ENCODE measurements at places on chromosomes 6 and 20.

DNA sequence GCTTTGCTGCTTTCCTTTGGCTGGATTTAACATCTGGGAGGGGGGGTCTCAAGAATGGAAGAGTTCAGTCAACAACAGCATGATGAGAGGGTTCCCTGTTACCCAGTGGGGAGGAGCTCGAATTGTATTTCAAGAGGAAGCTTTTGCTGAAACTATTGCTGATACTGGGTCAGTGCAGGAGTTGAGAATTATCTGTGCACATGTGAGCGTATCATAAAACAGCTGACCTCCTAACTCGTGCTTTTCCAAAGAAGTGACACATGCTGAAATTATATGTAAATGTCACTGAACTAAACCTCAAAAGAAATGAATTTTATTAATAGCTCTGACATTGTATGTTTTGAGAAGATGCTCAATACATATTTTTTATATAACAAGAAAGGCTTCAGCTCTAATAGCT, 96.3 kb downstream of the PHF3 start:
- peak; percentile 9 for DNase-seq

DNA sequence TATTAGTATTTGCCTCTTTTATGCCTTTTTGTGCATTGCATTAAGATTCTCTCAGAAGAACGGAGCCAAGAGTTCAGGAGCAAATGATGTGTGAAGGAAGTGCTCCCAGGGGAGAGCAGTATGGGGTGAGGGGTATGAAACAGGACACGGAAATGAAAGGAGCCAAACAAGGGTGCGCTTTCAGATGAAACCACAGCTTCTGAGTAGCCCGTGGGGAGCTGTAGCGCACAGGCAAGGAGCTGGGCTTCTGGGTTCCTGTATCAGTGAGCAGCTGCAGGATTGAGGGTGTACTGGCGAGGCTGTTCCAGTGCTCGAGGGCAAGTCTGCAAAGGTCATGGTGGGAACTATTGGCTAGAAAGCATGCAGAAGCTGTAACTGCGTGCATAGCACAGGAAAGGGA, 25.4 kb downstream of the ANKEF1 start:
- DNase-seq, result no peak

DNA sequence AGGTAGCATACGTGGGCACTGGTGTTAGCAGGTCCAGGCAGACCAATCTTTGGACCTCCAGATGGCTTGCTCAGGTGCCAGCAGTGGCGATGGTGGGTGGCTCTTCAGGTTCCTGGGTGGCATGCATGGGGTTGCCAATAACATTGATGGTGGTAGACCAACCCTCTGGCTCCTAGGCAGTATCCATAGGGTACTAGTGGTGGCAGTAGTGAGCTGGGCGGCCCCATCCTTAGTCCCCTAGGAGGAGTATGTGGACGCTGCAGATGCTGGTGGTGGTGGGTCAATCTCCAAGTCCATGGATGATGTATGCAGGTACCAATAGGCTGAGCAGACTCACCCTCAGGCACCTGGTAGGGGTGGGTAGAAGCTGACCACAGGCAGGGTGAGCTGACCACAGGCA, 70.6 kb downstream of the ZC2HC1B start:
- DNase-seq, result no peak

DNA sequence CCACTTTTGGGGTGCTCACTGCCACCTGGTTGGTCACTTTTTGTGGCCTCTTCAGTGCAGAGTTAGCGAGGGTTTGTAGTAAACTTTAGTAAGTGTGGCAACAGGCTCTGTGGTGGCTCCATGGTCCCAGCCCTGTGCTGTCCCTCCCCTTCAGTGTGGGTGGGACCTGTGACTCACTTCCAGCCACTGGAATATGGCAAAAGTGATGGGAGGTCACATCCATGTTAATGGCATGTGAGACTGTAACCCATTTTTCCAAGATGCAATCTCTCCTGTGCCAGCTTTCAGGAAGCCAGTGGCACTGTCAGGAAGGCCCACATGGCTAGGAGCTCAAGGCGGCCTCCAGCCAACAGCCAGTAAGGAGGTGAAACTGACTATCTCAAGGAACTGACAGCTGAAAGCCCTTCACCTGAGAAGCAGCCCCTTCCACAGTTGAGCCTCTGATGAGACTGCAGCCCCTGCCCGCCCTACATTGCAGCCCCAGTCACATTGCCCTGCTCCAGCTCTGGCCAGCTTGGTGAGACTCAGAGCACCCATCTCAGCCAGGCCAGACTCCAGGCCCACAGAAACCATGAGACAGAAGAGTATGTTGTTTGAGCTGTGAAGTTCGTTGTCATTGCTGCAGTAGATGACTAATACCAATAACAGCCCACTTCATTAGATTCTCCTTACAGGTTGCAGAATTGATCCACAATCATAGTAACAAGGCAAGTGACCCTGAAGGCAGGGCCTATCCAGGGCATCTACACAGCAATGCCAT, 13.1 kb upstream of the CST7 start:
- no peak for DNase-seq

- no peak for DNase-seq
Measured at GRCh38 chr20:37991157-37991866, 41.9 kb downstream of the TTI1 start.

GRCh38 chr6:15823838-15824414, 161.1 kb upstream of the DTNBP1 start:
- no peak for DNase-seq

- no peak for DNase-seq
Measured at GRCh38 chr20:39342463-39342862, 380.3 kb downstream of the DHX35 start.

GRCh38 chr6:154474648-154475428, 35.6 kb downstream of the CNKSR3 start:
- peak; percentile 88 for DNase-seq

DNA sequence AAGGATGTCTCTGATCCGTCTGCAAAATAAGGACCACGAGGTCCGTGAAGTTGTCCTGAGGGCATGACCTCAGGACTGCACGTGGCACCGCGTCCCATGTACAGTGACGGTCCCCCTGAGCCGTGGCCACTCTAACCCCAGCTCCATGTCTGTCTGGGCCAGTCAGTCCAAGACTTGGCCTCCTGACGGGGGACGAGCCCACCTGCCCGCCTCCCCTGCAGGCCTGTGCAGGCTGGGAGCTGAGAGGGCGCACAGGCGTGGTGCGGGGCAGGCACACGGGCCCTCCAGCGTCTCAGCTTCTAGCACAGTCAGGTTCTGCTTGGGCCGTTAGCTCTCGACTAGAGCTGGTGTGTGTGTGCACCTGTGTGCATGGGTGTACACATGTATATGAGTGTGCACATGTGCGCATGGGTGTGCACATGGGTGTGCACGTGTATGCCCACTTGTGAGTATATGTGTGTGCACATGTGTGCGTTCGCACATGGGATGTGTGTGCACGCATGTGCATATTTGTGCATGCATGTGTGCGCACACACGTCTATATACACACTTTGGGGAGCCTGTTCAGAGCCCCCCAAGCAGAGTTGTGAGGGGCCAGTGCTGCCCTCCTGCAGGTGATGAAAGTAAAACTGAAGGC, 307.0 kb downstream of the TAF4 start:
- DNase-seq, result no peak

DNA sequence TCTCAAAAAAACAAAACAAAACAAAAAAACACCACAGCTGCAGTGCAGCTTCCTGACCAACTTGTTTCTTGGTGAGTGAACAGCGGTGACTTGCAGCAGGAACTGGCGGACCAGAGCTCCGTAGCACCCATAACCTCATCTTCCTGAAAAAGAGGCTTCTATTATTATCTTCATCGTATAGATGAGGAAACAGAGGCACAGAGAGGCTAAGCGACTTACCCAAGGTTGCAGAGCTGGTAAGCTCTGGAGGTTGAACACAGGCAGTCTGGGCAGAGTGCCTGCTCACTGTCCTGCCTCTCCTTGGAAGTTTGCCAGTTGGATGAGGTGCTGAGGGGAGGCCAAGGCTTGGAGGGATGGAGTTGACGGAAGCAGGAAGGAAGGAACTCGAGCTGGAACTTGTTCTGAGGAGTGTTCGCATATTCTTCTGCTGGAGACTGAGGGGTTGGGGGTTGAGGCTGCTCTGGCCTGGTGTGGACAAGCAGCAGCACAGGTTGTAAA, 47.9 kb upstream of the CCDC167 start:
- peak; percentile 69 for DNase-seq

GRCh38 chr20:10429443-10429981, 4.5 kb downstream of the MKKS start:
- DNase-seq, result peak; percentile 18

DNA sequence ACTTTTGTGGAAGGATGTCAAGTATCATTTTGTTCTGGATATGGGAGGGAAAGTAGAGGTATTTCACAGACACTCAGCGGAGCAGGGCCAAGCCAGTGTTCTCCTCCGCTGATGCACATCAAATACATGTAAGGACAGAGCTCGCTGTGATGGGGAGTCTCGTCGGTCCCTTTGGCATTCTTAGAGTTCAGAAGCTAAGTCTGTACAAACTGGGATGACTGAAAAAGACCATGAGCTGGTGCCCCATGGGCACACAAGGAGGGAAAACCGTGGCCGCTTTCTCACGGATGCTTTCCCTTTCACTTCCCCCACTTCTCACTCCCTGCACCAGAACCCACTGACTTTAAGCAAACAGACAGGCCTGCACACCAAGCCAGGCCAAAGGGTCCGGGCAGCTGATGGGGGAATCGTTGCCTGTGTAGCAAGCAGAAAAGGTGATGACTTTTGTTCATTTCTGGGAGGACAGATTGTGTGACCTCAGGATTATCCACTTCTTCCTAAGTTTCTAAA, 27.7 kb upstream of the MPC1 start:
- no peak for DNase-seq

DNA sequence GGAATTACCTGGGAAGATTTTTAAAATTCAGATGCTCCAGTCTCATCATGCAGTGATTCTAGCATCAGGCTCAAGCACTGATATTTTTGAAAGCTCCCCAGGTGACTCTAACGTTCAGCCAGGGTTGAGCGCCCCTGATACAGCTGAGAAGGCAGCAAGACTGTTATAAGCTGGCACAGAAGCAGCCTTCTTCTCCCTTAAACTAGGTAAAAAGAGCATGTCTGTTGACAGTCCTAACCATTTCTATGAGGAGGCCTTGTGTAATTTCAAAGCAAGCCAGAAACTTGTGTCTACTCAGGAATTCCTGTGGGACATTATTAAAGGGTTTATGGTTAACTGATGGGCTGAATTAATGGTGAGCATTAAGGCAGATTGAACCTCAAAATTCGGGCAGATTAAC, 141.9 kb downstream of the PDE7B start:
- DNase-seq, result no peak

GRCh38 chr6:153511896-153512496, 380.9 kb upstream of the RGS17 start:
- peak; percentile 55 for DNase-seq

- DNase-seq, result no peak
Measured at GRCh38 chr6:137815692-137816091, 51.4 kb upstream of the TNFAIP3 start.

DNA sequence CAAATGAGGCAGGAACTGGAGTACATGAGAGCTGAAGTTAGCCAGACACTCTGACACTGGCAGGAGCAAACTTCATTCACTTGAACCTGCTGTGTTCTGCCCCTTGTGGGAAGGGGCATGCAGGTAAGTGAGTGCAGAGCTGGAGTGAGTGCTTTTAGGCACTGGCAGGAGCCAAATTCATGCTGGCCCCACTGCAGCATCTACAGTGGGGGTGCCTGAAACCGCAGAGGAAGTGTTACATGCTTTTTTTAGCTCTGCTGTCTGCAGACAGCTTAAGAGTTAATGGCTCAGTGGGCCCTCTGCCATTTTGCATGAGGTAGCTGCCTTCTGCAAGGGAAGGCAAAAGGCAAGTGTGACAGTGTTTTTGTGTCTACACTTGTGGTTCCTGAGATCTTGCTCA, 167.9 kb upstream of the SYNCRIP start:
- DNase-seq, result no peak

- no peak for DNase-seq
Measured at GRCh38 chr20:22063753-22064152, 358.3 kb downstream of the PAX1 start.

DNA sequence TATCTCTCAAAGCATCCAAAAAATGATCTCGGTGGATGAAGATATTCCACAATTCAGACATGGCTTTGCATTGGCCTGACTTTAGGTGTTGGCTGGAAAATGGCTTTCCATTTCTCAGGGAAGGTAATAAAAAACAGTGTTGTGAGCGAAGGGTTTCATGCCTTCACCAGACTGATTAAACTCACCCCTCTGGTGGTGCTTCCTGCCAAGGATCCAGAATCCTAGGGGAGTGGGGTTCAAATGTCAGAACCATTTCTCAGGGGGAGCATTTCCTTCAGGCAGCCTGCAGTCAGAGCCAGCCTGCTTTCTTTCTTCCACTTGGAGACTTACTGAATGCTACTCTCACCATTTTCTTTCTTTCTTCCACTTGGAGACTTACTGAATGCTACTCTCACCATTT, 45.7 kb upstream of the SMIM28 start:
- DNase-seq, result no peak

GRCh38 chr20:41497186-41497895, 120.8 kb downstream of the CHD6 start:
- DNase-seq, result no peak

DNA sequence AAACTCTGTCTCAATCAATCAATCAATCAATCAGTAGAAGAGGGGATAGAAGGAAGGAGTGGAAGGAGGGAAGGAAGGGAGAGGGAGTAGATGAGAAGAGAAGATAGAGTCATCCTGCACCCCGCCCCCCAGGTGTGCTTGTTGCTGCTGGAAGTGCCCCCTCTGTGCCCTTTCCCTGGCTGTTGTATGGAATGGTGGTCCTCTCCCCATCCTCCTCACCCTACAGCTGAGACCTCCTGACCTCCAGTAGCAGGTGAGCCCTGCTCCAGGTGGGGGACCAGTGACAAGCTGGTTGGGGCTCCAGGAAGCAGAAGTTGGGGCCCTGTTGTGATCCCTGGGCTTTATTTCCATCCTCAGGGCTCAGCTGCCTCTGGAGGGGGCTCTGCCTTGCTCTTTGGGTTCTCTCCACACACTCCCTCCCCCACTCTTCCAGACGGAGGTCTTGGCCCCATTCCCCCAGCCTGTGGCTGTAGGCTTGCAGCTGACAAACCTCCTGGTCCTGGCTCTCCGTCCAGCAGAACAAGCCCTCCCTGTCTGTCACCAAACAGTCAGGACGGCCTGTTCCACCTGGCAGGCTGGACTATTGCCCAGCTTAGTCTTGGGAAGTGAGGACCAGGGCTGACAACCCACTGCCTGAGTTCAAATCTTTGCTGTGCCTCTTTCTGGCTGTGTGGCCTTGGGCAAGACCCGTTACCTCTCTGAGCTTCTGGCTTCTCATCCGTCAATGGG, 26.0 kb upstream of the SCRT2 start:
- DNase-seq, result no peak

GRCh38 chr6:80376411-80376810, 269.9 kb downstream of the BCKDHB start:
- no peak for DNase-seq

DNA sequence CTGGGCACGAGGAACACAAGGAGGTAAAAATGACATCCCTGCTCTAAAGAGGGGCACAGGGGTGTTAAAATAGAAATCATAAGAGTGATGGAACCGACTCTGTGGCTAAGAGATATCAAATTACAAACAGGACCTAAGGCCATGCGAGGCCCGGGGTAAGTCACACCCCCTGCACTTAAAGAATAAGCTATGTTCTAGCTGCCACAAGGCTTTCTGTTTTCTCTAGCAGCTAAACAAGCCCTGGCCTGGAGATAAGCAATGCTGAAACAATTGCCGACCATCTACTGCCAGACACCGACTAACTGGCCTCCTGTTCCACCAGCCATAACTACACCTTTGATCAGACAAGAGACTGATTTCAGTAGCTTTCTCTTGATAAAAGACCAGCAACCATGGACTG, 32.4 kb downstream of the MDGA1 start:
- no peak for DNase-seq

GRCh38 chr6:113856375-113856624, 845 bp upstream of the MARCKS start:
- DNase-seq, result no peak

- no peak for DNase-seq
Measured at GRCh38 chr20:15214051-15214450, 876.6 kb upstream of the FLRT3 start.
